ENCODE measurements at places on chromosomes 5 and 9.

DNA sequence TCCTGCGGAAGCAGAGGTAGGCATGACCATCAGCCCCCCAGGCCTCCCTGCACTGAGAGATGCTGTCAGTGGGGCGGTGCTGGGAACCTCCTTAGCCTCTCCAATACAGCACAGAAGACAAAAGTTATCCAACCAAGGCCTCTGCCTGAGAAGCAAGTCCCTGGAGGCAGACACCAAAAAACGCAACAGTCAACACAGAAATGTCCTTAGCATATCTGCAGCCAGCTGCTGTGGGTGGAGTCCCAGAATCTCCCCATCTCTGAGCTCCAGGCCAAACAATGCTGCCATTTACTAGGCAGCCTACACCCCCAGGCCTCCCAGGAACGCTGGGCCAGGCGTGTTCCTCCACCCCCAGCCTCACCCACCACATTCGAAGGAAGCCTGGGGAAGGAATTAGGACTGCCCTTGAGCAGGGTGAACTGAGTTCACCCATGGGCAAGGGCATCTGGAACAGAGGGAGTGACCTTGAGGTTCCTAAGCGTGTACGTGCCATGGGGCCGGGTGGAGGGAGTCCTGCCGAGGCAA is 43.7 kb downstream of the STK10 start:
- DNase-seq = no peak

- DNase-seq = peak; percentile 30
Measured at GRCh38 chr9:123081824-123082223, 48.4 kb downstream of the GPR21 start.

DNA sequence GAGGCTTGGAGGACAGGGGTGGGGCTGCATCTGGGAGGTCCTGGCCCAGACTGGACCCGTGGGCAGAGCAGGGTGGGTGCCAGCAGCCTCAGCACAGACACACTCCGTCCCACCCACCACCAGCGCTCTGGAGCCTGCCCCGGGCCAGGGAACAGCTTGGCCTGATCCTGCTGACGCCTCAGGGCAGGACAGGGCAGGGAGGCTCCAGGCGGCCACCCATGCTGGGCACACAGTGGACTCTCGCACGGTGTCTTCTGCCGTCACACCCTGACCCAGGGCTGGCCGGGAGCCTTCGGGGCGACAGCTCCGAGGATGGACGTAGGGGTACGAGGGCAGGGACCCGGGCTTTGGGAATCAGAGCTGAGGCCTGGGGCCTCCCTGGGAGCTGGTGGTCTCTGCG is 8.2 kb upstream of the PTGDS start:
- DNase-seq = no peak

DNA sequence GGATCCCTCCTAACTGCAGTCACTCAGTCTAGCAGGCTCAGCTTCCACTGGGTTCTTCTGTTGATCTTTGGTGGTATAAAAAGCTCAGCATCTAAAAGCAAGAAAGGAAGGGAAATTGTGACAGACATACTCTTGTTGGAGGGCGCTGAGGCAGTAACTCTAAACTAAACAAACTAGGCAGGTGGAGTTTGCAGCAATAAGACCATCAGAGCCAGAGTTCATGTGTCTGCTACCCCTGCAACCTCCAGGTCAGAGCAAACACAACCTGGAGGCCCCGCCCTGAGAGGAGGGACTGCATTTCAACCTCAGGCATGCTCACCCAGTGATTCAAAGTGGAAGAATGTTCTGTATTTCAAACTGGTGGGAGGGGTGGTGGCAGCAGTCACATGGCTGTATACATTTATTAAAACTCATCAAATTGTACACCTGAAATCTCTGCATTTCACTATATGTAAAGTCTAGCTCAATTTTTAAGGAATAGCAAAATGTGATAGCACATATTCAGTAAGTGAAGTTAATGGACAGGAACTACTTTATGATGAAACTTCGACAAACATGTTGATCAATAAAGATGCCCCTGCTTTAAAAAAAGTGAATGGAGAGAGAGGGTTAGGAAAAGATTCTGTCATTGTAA is 7.1 kb downstream of the ACTL7A start:
- no peak for DNase-seq

DNA sequence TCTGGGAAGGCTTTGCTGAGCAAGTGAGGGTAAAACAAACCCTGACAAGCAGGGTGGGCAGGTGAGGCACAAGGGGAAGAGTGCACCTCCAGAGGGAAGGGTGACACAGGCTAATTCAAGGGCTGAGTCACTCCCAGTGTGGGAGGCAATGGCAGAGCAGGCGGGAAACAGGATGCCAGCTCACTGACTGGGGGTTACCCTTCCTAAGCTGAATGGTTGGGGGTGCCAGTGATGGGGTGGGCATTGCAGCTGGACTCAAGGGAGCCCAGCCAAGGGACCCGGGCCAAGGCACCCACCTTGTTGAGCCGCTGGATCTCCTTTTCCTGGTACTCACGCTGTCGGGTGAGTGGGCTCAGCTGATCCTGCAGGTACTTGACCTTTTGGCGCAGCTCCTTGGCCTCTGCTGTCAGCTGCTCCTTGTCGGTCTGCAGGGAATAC is 18.4 kb downstream of the GPX3 start:
- no peak for DNase-seq

DNA sequence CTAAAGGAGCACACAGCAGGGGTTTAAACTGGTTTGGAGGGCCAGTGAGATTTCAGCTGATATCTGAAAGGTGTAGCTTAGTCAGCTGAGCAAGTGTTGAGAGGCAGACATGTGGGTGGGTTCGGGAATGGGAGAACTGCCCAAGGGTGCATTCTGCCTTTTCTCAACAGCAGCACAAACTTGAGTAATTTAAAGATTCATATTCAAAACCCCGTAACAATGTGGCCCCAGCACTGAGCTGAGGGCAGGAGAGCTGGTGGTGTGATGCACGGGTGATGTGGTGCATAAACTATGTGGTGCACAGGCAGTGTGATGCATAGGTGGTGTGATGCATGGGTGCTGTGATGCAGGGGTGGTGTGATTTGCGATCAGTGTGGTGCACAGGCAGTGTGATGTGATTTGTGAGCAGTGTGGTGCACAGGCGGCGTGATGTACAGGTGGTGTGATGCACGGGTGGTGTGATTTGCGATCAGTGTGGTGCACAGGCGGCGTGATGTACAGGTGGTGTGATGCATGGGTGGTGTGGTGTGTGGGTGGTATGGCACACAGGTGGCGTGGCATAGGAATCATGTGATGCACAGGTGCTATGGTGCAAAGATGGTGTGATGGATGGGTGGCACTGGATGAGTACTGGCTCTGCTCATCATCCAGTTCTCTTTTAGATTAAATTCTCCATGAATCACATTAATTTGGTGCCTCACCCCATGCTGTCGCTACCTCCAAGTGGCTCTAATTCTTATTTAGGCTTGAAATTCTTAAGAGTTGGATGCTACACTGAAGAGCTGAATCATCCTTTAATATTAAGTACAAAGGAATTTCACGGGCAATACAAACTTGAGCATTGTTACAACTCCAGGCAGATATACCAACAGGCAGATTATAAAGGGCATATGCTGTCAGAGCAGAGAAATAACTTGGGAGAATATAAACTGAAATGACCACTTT is 53.6 kb downstream of the DAP start:
- DNase-seq = no peak

GRCh38 chr9:967436-967835 is 9.0 kb upstream of the DMRT3 start:
- DNase-seq = no peak

DNA sequence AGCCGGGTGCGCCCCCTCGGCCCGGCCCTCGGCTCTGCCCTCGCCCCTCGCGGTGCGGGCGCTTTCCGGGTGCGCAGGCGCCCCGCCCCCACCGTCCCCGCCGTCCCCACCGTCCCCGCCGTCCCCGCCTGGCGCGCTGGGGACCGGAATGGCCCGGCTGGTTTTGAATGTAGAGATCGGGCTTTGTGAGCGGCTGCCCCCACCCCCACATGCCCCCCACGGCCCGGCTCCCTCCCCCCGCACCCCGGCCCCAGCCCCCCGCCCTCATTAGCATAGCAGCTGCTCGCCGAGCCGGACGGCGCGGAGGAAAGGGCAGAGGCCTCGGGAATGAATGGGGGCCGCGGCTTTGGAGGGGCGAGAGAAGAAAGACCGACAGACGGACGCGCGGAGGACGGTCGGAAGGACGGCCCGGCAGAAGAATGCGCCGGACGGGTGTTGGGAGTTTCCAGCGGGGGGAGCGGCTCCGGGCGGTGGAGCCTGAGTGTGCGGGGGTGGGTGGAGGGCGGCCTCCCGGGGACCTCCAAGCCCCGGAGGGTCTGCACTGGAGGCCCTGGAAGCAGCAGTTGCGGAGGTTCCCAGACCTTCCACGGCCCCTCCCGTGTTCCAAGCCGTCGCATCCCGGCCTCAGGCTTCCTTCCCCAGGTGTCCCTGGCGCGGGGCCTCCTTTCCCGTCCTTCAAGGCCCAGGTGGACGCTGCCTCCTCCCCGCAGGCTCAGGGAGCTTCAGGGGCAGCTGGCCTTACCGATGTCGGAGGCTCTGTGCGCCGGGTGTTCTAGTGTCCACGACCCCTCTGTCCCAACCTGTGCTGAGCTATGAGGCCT is 6.0 kb downstream of the NRARP start:
- no peak for DNase-seq

GRCh38 chr5:168114444-168115017 is 176.9 kb upstream of the WWC1 start:
- DNase-seq = no peak

DNA sequence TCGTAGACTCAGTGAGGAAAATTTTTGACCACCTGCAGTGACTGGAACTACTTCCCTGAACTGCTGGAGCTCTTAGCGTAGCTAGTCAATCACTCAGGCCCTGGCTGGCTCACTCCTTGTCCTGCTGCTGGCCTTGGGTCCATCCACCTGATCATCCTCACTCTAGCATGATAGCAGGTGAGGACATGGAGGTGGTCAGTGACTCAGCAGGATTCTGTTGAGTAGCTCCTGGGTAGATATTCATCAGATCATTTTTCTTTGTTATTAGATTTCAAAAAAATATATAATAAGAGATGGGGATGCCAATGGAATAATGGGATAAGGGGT is 25.0 kb upstream of the SEMA4D start:
- no peak for DNase-seq

- DNase-seq = no peak
Measured at GRCh38 chr9:28249424-28249823, 676.1 kb upstream of the C9orf72 start.

DNA sequence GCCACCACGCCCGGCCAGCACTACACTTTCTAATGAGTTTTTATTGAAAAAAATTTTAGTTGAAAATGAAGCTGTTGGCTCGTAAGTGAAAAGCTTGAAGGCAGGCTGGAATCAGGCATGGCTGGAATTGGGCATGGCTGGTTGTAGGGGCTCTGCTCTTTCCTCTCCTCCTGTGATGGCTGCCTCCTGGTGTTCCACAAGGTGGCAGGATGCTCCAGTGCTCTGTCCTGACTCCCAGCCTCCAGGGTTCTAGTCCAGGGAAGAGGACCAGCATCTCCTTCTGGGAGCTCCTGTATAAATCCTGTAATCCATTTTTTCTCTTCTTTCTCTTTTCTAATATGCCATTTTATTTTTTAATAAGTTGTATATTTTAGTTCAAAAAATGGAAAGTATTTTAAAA is 57.2 kb upstream of the DHFR start:
- peak; percentile 6 for DNase-seq

- no peak for DNase-seq
Measured at GRCh38 chr5:83265318-83265717, 188.0 kb downstream of the XRCC4 start.

GRCh38 chr9:119868694-119869093 is 499.5 kb upstream of the BRINP1 start:
- DNase-seq = no peak

- DNase-seq = no peak
Measured at GRCh38 chr5:173963867-173964441, 25.0 kb upstream of the C5orf47 start.

DNA sequence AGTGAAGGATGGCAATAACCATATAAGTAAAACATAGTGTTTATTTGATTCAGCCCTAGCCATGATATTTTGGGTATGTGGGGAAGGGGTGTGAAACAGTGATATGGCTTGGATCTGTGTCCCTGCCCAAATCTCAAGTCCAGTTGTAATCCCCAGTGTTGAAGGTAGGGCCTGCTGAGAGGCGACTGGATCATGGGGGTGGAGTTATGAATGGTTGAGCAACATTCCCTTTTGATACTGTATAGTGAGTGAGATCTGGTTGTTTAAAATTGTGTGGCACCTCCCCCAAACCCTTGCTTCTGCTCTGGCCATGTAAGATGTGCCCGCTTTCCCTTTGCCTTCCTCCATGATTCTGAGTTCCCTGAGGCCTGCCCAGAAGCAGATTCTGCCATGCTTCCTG is 1804.6 kb downstream of the MAT2B start:
- no peak for DNase-seq

GRCh38 chr9:125972012-125972729 is 225.0 kb downstream of the PBX3 start:
- DNase-seq = no peak

DNA sequence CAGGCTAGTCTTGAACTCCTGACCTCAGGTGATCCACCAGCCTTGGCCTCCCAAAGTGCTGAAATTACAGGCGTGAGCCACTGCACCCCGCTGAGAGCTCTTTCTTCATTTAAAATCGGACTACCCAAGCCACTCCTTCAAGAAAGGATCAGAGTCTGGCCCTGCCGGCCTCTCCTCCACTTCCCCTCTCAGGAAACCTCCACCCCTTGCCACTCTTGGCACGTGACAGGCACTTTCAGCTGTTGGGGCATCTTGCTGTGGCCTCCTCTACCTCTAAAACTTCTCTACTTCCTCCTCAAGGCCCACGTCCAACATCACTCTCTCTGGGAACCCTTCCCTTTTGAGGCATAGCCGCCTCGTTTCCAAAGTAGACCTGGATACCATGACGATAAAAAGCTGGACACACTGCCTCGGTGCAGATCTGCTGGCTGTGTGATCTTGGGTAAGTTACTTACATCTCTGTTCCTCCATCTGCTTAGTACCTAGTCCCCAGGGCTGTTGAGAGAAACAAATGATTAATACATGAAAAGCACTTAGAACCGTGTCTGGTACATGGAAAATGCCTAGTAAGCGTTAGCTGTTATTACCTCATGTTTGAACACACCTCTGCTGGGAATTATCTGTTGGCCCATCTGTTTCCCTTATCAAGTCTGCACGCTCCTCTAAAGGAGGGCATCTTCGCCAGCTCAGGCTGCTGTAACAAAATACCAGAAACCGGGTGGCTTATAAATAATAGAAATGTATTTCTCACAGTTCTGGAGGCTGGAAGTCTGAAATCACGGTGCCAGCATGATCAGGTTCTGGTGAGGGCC is 55.3 kb downstream of the SMIM23 start:
- no peak for DNase-seq

Measured in muscle of arm (tissue), 14 donors.